NCI-H2029 treated with DMSO at 0.1 percent for 48 hours (cell line): ENCODE measurements at places on chromosomes 13 and 19.
A peak's percentile ranks its signal among the peaks of the same experiment; 100 is the strongest.

DNA sequence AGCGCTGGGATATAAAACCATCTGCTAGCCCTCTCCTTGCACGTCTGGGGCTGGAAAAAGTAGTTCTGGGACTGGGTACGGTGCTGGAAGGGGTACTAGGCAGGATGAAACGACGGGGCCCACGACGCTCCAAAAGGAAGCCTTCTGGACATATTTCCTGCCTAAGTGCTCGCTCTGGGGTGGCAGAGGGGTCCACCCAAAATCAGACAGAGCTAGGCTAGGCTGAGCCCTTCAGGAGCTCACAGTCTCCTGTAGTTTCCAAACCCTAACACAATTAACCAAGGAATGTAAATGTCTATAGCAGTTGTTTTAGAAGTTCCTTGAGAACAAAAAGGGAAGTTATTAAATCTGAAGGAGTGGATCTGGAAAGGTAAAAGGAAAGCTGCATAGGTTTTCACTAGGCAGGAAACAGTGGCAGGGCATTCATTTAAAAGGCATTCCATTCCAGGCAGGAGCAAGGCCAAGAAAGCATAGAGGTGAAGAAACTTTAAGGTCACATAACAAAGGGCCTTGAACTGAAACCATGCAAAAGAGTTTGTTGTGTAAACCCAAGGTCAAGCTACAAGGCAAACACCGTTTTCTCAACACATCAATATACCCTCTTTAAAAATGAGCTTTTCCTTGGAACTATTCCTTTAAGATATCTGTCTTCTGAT lies 634 bp upstream of the DIAPH3 start:
- no peak for DNase-seq

DNA sequence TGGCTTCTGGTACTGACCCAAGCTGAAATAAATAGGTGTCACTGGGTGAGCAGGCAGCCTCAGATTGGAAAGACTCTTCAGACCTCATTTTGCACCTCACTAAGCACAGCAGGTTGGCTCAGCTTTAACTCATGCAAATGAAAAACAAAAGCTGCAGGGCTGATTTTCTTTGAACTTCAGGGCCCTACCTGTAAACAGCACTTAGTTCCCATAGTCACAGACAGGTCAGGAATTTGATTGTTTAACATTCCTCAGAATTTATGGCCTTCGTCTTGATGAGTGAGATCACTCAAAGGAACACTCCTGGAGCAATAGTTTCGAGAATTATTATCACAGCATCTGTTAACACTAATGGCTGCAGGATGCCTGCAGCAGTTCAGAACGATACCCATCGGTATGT lies 718.5 kb downstream of the EFNB2 start:
- no peak for DNase-seq

- DNase-seq: no peak
These were observed 800 bp downstream of the ELL start for GRCh38 chr19:18520848-18521691.

GRCh38 chr19:28500982-28501630 lies 711.8 kb downstream of the UQCRFS1 start:
- DNase-seq: no peak

DNA sequence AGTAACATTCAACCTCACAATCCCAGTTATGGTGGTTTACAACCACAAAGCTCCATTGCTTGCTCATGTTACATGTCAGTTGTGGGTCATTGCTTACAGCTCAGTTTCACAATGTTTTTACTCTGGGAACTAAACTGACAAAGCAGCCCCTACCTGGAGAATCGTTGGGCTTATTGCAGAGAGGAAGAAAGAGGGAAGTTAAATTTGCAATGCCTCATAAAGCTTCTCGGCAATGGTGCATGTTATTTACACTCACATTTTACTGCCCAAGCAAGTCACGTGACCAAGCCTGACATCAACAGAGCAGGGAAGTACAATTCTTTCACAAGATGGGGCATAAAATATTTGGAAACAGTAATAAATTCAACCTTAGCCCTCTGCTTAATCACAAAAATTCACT lies 441.6 kb downstream of the TDRD3 start:
- no peak for DNase-seq

- peak; percentile 21 for DNase-seq
These were observed at the start of gene SLC8A2 for GRCh38 chr19:47471733-47472457. SLC8A2 (minus strand) TSS chr19:47471893; CDS start chr19:47466403, 5,490 bp downstream.

DNA sequence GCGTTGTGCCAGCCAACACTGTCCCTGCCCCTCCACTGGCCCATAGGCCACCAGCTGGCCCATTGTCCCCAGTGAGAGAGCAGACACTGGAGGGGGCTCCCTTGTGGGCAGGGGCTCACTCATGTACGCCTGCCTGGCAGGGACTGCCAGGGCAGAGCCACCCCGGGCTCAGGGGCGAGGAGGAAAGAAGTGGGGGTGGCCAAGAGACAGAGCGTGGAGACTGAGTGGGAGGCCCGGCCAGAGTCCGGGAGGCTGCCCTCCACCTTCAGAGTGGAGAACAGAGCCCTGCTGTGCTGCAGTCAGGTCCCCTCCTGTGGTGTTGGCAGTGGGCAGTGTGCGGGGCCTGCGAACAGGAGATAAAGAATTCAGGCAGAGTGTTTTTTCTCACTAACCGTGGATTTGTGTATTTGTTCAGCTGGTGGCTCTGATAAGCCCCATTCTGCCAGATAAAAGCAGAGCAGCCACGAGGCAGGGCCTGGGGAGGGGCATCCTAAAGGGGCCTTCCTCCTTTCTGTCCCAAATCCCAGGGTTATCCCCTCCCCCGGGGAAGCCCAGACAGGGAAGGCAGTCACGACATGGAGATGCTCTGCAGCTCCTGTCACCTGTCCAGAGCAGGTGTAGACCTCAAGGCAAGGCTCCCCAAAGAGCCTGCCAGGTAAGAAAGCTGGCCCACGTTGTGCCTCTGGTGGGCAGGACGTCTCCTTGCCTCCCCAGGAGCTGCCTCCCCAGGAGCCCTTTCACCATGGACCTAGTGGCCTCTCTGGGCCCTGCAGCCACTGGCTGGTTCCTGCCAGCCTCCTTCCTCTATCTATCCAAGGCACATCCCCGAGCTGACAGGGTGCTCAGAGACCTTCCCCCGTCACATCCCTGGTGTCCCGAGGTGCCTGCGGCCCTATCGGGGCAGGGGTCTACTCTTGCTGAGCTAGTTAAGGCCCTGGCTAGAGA lies 33.0 kb downstream of the LYL1 start:
- DNase-seq: no peak

DNA sequence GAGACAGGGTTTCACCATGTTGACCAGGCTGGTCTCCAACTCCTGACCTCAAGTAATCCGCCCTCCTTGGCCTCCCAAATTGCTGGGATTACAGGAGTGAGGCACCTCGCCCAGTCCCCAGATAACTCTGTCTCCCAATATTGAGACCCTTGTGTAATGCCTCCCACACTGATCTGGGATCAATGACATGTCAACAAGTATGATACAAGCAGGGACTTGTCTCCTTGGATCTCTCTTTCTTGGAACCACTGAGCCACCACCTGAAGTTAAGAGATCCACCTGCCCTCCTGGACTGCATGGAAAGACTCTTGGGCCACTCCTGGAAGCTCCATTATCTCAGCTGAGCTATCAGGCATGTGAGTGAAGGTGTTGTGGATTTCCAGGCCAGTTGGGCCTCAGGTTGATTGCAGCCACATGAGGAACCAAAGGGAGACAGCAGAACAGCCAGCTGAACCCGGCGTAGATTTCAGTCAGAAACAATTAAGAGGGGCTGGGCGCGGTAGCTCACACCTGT lies 15.1 kb downstream of the NFKBID start:
- DNase-seq: no peak

DNA sequence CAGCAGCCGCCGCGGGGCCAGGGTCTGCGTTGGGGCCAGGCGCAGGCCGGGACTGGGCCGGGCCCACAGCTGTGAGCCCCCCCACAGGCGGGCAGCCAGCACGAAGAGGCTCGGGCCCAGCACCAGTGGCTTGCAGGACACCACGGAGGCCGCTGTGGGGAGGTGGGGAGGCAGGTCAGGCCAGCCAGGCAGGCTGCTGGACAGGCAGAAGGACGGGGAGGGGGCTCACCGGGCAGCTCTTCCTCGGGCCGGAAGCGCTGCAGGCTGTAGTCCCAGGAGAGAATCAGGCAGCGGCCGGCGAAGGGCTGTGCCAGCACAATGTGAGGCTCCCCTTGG lies 8.3 kb downstream of the LGI4 start:
- no peak for DNase-seq

GRCh38 chr19:16202320-16203255 lies 4.9 kb downstream of the AP1M1 start:
- no peak for DNase-seq

GRCh38 chr13:98150832-98151479 lies 8.1 kb downstream of the FARP1 start:
- no peak for DNase-seq

DNA sequence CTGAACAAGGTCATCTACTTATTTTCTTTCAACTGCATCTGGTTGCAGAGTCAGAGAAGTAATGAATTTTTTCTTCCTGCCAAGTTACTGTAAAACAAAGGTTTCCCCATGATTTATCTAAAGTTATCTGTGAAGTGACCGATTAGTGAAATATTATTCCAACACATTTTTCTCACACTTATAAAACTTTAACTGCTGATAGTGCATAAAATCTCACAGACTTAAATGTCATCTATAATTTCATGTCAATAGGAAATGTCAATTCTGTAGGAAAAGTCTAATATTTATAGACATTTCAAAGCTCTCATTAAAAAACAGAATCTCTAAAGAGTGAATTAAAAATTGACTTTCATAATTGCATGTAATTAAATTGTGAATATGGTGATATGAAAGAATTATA lies 397.2 kb downstream of the SLITRK1 start:
- no peak for DNase-seq

DNA sequence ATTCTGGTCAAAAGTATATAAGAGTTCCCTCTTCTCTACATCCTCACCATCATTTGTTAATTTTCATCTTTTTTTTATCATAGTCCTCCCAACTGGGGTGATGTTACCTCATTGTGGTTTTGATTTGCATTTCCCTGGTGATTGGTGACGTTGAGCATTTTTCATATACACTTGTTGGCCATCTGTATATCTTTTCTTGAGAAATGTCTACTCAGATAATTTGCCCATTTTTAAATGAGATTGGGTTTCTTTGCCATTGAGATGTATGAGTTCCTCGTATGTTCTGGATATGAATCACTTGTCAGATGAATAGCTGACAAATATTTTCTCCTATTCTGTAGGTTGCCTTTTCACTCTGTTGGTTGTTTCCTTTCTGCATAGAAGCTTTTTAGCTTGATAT lies 2.4 kb downstream of the CD33 start:
- DNase-seq: no peak
